Fibroblast of lung (primary cell): ENCODE measurements at places on chromosomes 16 and 17.

DNA sequence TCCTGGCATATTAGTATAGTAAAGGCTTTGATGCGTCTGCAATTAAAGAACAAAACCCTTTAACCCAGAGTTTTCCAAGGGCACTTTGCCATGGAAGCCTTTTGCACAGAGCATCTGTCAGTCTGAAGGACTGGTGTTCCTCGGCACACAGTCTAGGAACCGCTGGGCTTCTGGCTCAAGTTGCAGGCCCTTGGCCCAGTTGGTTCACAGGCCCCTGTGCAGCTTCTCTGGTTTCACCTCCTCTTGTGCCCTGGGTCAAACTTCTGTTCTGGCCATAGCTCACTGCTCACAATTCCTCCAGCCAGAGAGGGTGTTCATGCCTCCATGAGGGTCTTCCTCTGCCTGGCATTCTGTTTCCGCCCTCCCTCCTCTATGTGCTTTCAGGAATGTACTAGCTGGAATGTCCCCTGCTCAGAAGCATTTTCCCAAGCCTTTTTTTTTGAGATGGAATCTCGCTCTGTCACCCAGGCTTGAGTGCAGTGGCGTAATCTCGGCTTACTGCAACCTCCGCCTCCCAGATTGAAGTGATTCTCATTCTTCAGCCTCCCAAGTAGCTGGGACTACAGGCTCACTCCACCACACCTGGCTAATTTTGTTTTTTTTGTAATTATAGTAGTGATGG lies 34.5 kb upstream of the TEX2 start:
- H3K4me1 ChIP-seq: no peaks in the 10 kb centered on the region
- no peak for DNase-seq
- no peak overlapping the region for H3K27ac ChIP-seq
- H3K4me3 ChIP-seq: no peak overlapping the region
- no peaks in the 10 kb centered on the region for H3K36me3 ChIP-seq

DNA sequence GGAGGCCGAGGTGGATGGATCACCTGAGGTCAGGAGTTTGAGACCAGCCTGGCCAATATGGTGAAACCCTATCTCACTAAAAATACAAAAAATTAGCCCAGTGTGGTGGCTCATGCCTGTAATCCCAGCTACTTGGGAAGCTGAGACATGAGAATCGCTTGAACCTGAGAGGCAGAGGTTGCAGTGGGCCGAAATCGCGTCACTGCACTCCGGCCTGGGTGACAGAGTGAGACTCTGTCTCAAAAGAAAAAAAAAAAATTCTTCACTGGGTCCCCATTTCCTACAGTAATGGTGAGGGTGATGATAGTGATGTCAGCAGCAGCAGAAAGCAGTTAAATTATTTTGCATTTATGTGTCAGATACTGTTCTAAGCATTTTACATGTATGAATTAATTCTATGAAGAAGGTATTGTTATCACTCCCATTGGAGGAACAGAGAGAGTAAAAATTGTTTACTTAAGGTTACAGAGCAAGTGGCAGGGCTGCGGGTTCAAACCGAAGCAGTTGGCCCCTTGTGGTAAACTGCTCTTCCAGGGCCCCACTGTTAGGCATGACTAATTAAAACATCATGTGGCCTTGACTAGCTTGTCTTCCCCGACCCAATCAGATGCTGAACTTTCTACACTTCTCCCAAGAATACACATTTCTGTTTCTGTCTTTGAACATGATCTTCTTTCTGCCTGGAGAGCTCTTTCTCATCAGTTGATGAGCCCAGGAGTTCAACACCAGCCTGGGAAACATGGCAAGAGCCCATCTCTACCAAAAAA lies 45.8 kb downstream of the STAT3 start:
- H3K27ac ChIP-seq: no peak overlapping the region
- DNase-seq: peak; percentile 65
- no peak overlapping the region for H3K4me3 ChIP-seq
- peaks cover 13% of the 10 kb centered on the region for H3K36me3 ChIP-seq
- peaks cover 7% of the 10 kb centered on the region for H3K4me1 ChIP-seq

DNA sequence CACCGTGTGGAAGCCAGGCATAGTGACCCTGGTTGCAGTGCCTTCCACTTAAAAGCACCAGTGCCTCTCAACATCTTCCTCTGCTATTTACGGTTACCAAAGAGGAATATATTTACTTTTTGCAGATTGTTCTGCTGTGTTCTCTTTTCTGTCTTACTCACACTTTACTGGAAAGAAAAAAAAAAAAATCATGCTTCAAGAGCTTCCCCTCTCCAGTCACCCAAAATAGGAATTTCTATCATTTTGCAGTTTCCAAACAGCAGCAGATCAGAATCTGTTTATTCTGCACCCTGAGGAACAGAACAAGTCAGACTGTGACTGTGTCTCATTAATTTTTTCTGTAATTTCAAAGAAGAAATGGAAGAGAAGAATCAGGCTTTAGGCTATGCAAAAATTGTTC lies 96.1 kb downstream of the KCNJ2 start:
- H3K36me3 ChIP-seq: no peaks in the 10 kb centered on the region
- no peak overlapping the region for H3K4me3 ChIP-seq
- no peaks in the 10 kb centered on the region for H3K4me1 ChIP-seq
- H3K27me3 ChIP-seq: no peaks in the 10 kb centered on the region
- no peak overlapping the region for H3K27ac ChIP-seq

DNA sequence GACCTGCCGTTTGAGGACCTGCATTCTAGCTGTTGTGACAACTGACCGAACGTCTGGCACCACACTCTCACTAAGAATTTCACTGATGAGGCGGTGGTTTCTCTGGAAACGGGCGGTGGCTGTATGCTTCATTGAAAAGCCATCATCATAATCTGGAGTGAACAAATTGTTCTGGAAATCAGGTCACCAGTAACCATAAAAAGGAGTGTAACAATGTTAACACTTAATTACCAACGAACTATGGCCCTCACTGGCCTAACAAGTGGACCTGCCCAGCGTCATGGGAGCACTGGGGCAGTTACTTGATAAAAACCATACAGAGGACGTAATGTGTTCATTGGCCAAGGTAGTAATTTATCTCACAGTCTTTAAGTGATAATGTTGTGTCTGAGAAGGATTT lies 15.4 kb downstream of the SMARCE1 start:
- no peaks in the 10 kb centered on the region for H3K4me1 ChIP-seq
- no peak overlapping the region for H3K27ac ChIP-seq
- peaks cover 12% of the 10 kb centered on the region for H3K36me3 ChIP-seq
- H3K27me3 ChIP-seq: no peaks in the 10 kb centered on the region
- no peak overlapping the region for H3K4me3 ChIP-seq
- no peak for DNase-seq

- H3K4me1 ChIP-seq: no peaks in the 10 kb centered on the region
- H3K27ac ChIP-seq: no peak overlapping the region
- peak; percentile 90 for DNase-seq
- no peaks in the 10 kb centered on the region for H3K36me3 ChIP-seq
- H3K4me3 ChIP-seq: no peak overlapping the region
Measured at GRCh38 chr16:5905935-5906334, 808.3 kb upstream of the EEF2KMT start.

GRCh38 chr17:56144223-56144622 lies 9.1 kb upstream of the ANKFN1 start:
- H3K4me3 ChIP-seq: no peak overlapping the region
- DNase-seq: no peak
- H3K36me3 ChIP-seq: no peaks in the 10 kb centered on the region
- H3K27ac ChIP-seq: no peak overlapping the region
- H3K27me3 ChIP-seq: no peaks in the 10 kb centered on the region
- no peaks in the 10 kb centered on the region for H3K4me1 ChIP-seq

DNA sequence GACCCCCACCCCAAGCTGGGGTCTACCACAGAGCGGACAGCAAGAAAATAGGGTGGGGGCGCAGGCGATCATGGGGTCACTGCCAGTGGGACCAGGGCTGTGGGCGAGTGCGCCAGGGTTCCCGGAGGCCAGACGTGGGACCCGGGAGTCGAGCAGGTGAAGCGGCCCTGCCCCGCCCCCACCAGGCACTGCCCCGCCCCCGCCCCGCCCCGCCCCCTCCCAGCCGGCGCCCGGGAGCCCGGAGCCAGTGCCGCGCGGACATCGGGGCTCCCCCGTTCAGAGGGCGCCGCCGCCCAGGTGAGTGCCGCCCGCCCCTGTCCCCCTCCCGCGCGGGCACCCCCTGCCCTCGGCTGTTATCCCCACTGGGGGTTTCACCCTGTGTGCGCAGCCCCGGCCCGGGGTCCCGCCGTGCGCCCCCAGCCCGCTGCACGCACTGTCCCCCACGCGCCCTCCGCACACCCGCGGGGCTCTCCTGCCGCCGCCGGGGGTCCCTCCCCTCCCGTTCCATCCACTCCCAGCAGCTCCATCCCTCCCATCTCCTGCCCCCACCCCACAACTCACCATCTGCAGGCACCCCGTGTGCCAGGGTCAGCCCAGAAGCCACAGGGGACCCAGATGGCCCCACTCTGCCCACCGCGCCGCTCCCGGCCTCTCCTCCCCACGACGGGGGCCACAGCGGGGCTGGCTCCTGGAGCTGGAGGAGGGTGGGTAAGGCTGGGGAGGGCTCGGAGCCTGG lies at the start of gene SSTR5:
Gene SSTR5, plus strand, starts transcription at position 222 of the 736 bp plus-strand sequence. CDS start 6,122 bp downstream, outside the sequence.
- no peaks in the 10 kb centered on the region for H3K4me1 ChIP-seq

GRCh38 chr17:80349151-80349651 lies 65.8 kb upstream of the ENDOV start:
- no peak for DNase-seq
- H3K36me3 ChIP-seq: peaks cover 58% of the 10 kb centered on the region
- H3K4me1 ChIP-seq: no peaks in the 10 kb centered on the region
- H3K27me3 ChIP-seq: no peaks in the 10 kb centered on the region
- H3K27ac ChIP-seq: no peak overlapping the region

- no peaks in the 10 kb centered on the region for H3K27me3 ChIP-seq
- H3K4me1 ChIP-seq: peaks cover 1% of the 10 kb centered on the region
- H3K4me3 ChIP-seq: no peak overlapping the region
- peak overlapping the region; percentile 58 for H3K27ac ChIP-seq
- peak; percentile 14 for DNase-seq
Measured at GRCh38 chr17:13594310-13594709, 7.4 kb downstream of the HS3ST3A1 start.

DNA sequence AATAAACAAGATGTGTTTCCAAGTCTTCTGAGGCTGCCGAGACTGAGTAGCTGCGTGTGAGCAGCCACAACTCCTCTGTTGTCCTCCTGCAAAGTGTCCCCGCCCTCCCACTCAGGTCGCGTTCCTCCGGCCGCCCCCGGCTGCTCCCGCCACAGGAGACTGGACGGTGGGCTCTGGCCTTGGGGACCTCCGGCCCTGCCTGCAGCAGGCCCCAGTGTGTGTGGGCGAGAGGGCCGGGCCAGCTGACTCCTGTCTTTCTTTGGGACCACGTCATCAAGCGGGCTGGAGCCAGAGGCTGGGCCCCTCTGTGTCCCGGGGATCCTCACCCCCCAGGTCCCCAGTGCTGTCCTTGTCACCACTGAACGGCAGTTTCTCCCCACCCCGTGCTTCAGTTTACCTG lies 175.3 kb downstream of the NPIPB11 start:
- H3K27me3 ChIP-seq: no peaks in the 10 kb centered on the region
- H3K36me3 ChIP-seq: no peaks in the 10 kb centered on the region
- peaks cover 4% of the 10 kb centered on the region for H3K4me1 ChIP-seq
- H3K27ac ChIP-seq: no peak overlapping the region
- peak; percentile 24 for DNase-seq

DNA sequence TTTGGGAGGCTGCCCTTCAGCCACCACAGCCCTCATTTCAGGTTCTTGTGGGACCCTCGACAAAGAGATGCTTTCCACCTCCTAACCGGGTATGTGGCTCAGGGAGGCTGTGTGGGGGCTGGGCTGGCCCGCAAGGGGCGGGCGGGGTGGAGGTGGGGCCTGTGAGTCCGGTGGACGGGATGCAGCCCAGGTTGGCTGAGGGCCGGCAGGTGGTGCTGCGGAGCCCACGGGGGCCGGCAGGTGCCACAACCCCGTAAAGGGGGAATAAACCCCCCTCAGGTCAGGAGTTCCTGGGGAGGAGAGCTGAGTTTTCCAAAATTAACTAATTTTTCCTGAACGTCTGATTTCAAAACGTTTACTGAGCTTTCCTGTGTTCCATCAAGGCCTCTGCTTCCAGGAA lies 4.9 kb upstream of the CIAO3 start:
- no peaks in the 10 kb centered on the region for H3K36me3 ChIP-seq
- H3K4me3 ChIP-seq: no peak overlapping the region
- no peaks in the 10 kb centered on the region for H3K4me1 ChIP-seq

DNA sequence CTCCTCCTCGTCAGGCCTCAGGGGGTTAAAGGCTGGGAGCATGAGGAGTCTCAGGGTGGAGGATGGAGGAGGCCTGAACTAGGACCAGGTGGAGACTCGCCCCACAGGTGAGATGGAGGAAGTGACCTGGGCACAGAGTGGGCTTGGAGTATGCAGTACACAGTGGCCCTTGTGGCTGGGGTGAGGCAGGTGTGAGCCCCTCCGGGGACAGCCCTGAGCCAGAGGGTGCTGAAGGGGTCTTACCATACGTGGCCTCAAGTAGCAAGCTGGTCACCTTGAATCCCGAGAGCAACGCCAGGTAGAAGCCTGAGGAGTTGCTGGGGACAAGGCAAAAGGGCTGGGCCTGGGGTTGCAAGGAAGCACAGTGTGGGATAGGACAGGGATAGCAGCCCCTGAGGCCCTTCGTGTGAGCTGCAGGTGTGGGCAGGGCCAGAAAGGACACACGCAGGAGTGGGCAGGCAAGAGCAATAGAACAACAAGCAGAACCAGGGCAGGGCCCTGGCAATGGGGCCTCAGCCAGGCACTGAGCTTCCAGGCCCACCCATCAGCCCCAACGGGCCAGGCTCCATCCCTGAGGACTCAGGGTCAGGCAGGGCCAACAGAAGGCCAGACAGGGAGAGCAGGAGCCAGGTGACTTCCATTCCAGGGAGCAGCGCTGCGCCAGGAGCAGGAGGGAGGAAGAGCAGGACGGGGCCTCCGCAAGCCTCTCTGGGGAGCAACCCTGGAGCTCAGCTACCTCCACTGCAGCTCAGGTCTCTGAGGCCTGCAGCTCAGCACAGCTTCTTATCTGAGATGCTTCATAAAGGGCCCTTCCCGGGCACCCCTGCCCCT lies 64.2 kb upstream of the TNRC6C start:
- H3K4me1 ChIP-seq: no peaks in the 10 kb centered on the region
- H3K36me3 ChIP-seq: no peaks in the 10 kb centered on the region
- peaks cover under 1% of the 10 kb centered on the region for H3K27me3 ChIP-seq
- no peak overlapping the region for H3K27ac ChIP-seq

DNA sequence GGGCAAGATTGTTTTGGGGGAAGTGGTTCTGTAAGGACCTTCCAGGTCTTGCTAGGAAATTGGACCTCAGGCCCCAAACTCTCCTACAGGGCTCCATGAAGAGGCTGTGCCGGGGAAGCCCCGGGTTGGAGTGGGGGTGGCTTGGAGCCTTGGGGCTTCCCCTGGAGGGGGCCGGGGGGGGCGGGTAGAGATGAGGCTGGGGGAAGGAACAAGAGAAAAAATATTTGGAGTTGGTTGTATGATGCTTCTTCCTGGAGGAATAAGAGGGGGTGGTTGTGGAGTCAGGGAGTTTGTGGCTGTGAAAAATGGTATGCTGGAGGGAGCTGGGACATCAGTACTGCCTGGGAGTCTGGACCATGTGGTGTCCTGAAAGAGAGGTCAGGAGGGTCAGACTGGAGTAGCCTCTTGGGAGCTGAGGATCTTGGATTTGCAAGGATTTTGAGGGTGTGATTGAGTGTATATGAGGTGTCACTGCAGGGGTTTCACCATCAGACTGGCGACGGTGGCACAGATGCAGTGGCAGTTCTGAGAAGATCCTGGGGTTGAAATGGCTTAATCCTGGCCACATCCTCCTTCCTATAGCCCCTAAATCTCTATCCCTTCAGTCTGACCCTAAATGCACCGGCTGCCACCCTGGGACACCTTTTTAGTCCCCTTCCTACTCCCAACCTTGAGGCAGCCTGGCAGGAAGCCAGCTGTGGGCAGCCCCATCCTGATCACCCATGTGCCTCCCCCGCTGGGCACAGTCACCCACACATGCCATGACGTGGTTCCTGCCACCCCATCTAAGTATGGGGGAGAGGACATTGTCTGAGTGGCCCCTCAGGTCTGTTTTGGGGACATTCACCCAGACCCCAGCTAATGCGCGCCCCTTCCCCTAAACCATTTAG lies 10.9 kb downstream of the RARA start:
- H3K27ac ChIP-seq: peak overlapping the region; percentile 95
- no peaks in the 10 kb centered on the region for H3K27me3 ChIP-seq
- peak overlapping the region; percentile 99 for H3K4me3 ChIP-seq
- DNase-seq: no peak
- H3K36me3 ChIP-seq: no peaks in the 10 kb centered on the region
